Stomach (tissue), 19 donors: ENCODE measurements at places on chromosomes 12 and 14.
A peak's percentile ranks its signal among the peaks of the same experiment; 100 is the strongest.

DNA sequence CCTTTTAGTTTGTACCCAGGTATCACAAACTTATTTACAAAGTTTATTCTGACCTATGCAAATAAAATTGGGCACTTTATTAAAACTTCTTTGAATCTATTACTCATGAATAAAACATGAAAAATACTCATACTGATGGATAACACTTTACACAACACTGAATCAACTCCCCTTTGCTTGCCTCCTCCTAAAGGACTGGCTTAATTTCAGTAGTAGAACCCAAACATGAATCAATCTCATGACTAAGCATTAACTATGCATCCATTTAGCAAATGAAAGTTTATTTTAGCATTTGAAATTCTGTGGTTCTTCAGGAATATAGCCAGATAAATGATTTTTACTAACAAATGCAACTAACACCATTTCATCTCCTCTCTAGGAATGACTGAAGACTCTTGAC is 32.4 kb downstream of the DENND5B start:
- DNase-seq, result no peak

DNA sequence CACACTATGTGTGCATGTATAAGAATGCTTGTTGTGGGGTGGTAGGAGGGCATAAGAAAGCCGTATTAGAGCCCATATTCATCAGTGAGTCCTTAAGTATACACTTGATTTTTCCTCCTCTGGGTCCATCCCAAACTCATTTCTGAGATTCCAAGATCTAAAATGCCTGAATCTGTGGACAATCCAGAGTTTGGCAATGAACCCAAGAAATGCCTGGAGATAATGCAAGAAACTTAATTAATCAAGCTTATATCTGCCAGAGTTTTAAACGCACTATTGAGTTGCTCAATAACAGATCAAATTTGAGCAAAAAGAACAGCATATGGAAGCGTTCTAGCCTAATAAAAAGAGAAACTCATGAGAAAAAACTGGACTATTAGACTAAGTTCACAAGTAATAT is 143.4 kb upstream of the NAV3 start:
- no peak for DNase-seq

DNA sequence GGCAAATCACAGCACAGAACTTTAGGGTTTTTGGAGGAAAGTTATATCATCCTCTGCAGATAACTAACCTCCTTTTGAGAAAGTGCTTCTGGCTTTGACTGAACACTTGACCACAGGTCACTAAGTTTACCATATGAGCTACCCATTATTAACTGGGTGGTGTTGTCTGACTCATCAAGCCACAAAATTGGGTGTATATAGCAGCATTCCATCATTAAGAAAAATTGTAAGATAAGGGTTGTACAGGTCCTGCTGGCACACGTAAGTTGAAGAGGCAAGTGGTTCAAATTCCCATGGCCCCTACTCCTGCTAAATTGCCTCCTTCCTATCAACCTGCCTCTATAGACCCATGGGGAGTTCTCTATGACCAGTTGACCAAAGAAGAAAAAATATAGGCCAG is 39.5 kb downstream of the L2HGDH start:
- DNase-seq, result no peak

GRCh38 chr14:101559624-101560533 is 1.4 kb upstream of the DIO3 start:
- DNase-seq, result peak; percentile 72

- no peak for DNase-seq
Measured at GRCh38 chr14:93073358-93073707, 42.4 kb downstream of the ITPK1 start.

DNA sequence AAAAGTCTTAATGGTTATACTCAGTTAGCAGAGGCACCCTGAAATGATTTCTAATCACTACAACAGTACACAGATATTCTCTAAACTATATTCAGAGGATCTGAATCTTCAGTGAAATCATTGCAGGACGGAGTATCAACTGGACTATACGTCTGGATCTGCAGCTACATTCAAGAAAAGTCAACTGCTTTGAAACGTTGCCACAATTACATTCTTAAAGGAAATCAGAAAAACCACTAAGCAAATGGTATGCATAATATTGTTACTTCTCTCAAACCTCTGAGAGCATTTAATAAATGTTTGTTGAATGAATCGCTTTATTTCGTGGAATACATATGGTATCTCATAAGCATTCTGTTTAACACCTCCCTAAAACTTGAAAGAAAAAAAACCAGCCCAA is 67.4 kb downstream of the MED13L start:
- no peak for DNase-seq

DNA sequence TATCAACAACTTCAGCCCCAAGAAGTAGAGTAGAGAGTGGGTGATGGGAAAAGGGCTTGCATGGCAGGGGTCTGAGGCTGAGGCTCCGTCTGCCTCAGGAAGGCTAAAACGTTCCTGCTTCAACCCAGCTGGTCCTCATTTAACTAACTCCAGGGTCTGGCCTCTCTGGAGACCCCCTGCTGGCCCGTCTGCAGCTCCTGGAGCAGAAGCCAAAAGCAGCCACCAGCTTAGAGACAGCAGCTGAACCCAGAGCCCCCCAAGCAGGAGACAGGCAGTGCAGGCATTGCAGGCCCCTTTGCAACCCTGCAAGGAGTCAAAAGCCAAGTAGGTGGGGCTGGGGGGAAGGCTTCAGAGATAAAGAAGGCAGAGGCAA is 25.1 kb upstream of the LTBP2 start:
- no peak for DNase-seq

- DNase-seq, result no peak
Measured at GRCh38 chr12:53870117-53870516, 68.5 kb upstream of the HOXC13 start.

DNA sequence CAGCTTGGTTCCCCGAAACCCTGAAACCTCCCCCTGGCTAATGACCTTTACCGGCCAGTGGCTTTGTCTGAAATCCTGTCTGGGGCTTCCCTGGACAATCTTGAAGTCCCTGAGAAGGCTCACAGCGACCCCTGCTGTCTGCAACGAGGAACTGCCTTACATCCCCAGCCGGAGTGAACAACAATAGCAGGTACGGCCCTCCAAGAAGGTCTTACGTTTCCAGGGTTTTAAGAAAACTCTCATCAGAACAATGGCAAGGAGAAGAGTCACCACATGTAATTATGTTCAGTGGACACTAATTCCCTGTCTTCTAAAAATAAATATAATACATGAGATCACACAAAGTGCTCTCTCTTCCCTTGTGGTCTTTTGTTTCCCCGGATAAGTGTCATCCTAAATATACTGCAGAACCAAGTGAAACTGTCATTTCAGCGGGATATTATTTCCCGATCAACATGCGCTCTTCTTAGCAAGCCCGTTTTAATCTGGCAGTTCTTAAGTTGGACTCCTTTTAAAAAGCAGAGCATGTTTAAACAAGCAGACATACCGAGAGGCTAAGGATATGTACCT is 53.3 kb downstream of the RBM19 start:
- DNase-seq, result peak; percentile 60

DNA sequence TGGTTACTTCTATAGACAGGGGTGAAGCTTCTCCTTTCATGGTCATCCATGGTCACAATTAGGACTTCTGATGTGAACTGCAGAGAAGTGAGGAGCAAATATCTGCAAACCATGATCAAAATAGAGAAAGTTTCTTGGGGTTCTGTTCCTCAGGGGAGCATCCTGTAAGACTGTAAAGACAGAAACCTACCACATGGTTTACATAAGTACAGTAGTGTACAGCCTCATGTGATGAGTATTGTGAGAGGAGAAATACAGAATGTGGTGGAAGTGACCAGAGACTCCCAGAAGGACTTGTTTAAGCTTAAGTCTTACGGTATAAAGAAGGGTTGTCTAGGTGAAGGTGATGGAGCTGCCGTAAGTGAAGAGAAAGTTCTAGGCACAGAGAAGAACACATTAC is 484.7 kb downstream of the LRIG3 start:
- no peak for DNase-seq
